ENCODE measurements at places on chromosomes 2 and 18.

DNA sequence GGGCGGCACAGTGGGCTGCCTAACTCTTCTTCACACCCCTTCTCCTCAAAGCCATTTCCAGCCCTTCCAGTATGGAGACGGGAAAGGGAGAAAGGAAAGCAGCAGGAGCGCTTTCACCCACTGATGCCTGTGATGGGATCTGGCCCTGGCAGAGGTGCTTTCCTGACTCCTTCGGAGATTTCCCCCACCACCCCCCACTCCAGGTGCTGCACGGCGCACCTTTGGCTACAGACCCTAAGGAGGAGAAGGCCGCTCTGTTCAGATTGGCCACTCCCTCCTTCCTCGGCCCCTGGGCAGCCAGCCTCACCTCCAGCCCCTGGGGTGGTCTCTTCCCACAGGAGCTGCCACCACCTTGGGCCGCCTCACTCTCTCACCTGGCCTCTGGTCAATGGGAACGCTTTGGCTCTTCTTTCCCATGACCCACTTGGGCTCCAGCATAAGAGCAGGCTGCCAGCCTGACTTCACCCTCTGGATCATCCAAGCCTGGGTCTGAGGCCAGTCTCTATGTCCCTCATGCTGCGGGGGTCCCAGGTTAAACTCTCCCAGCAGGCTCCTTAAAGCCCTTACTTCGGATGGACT, 18.4 kb upstream of the MAL start:
- DNase-seq: no peak

DNA sequence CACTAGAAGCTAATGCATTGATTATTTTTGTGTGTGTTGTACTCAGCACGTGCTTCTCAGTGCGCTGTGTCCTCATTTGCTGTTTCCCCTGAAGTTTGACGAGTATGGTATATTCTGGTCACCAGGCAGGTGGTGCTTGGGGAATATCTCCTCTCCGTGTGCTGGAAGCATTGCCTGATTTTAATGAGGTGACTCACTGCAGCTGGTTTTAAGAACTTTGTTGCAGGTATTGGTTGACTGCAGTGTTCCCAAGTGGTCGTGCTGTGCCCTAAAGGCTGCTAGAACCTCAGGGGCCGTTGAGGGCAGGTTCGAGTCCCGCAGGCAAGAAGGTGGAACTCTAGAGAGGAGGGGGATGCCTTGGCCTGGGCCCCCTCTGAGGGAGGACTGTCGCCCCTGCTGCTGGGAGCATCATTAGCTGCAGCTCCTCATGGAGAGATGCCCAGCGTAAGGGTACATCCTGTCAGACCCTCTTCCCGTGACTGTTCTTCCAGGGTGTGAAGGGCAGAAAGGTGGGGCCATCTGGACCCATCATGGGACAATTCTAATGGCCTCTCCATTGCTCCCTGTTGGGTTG, 82.6 kb downstream of the AGAP1 start:
- no peak for DNase-seq

GRCh38 chr2:232488721-232489300, 1.2 kb upstream of the ECEL1 start:
- DNase-seq: no peak

DNA sequence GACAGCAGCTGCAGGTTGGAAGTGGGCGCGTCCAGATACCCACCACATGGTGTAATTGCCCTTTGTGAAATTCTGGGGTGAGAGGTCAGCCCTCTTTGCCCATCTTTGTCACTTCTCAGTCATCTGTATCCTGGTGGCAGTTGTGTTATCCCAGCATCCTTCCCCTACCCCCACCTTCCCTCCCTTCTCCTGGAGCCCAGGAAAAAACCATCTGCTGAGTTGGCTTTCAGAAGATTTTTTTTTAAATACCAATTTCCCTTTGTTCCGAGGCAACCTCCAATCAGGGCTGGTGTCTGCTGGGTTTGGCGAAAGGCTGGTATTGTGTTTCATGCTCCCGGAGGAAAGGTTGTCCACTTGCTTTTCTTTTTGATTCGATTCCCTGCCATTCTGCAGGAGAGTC, 35.2 kb downstream of the SETBP1 start:
- no peak for DNase-seq

- no peak for DNase-seq
Observed at GRCh38 chr2:157447741-157448140, 3.9 kb upstream of the CYTIP start.

GRCh38 chr18:59155153-59155552, 15.5 kb downstream of the SEC11C start:
- peak; percentile 16 for DNase-seq

DNA sequence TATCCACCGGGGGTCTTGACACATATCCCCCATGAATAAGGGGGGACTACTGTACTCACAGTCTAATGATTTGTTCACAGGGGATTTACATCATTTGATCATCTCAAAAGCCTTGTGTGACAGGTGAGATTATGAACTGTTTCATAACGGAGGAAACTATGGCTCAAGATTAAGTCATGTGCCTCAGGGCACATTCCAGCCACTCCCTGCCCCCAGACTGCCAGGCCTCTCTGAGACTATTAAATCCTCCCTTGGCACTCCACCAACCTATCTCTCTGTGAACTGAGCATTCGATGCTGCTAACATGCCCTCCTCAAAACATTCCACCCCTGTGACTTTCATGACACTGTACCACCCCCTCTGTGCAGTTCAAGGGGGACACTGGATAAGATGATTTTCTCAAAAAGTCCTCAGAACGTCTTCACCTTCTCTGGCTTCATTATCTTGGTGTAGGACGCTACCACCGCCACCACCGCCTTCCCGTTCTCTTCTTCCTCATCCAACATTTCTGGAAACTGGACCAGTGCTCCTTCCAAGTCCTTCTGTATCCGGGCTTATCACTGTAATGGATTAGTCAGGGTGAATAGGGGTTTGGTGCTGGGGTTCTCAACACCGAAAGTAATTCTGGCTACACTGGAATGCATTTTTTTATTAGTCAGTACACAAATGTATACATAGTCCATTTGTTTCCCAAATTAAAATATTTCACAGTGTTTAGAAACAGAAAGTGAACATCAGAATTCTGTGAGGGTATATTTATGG, 169.6 kb downstream of the KCNS3 start:
- peak; percentile 7 for DNase-seq

DNA sequence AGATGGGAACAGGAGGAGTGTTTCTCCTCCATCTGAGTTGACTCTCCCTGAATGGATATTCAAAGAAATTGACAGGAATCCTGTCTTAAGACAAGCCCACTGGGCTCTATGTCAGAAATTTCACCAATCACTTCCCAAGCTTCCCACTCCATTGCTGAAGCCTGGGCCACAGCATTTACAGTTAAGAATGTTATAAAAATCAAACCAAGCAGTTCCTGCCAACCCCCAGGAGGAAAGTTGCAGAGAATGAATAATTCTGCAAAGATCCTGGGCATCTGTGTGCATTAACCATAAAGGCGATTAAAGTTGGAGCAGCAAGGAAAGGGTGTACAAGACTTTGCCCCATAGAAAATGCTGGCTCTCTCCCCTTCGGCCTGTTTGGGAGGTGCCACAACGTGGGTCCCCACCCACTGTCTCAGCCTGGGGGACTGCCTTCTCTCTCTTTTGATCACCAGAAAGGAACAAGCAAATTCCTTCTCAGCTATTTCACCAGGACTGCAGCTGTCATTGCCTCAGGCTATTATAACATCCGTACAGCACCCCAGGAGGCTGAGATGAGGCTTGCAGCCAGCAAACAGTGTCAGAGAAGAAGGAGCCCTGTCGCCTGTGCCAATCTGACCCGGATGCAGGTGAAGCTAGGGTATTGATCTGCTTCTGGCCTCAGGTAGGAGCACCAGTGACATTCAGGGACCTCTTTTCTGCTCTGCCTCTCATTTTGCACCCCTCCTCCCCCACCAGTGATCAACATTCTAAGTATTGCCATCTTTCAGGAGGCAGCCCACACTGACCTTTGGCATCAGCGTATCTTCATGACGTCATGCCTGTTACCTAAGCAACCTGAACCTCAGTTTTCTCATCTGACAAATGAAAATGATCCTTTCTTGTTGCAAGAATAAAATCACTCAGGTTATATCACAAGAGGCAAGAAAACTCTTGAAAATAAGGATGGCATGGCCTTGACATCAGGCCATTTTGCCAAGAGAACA, 219.0 kb downstream of the SH3BP4 start:
- peak; percentile 36 for DNase-seq

DNA sequence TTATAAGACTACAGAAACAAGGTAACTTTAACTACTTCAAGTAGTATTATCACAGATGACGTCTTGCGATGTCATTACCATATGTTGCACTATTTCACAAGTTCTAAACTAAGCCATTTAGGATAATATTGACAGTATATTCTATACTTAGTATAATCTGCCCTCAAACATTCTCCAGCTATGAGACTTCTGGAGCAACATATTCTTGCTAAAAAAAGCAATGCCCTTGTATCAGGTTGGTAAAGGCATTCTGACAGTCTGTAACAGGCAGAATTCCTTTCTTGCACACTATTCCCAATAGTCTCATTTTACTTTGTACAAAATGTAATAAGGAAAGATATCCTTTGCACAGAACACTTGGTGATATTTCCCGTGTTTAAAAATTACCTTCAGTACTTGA, 694.8 kb upstream of the PKDCC start:
- DNase-seq: no peak

GRCh38 chr18:74806700-74807416, 209.2 kb downstream of the ZNF407 start:
- no peak for DNase-seq

DNA sequence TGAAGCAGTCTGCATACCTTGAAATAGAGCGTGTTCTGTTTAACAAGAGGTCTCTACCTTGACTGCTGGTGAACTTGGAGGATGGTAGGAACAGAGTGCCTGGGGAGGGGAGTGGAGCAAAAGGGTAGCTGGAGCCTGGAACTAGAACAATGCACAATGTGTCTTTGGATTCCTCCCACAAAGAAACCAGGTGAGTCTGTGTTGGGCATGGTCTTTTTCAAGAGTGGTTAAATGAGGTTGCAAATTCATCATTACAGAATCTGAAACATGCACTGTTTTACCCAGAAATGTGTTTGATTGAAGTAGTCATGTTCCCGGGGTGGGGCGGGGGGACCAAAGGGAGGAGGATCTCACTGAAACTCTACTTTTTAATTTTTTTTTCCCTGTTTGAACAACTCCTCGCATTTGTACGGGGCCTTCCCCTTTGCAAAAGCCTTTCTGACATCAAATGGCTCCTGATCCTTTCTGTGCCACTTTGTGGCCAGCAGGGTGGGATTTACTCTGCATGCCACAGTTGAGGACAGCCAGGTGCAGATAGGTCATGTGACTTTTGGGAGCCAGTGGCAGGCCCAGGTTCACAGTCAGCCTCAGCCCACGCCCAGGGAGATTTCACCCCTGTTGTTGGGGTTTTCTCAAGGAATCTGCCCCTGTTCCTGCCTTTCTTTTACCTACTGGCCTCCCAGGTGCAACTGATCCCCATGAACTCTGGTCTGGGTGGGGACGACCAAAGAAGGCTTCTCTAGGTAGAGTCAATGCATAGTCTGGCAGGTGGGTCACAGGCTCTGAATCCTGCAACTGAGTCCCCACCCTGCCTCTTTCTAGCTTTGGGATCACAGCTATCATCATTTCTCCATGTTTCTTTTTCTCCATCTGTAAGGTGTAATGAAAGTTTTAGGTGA, 28.2 kb downstream of the MYCN start:
- no peak for DNase-seq

Measured in thyroid gland (tissue), 4 donors.